GM10248 (cell line): ENCODE measurements at places on chromosomes 7 and 10.

GRCh38 chr7:29723599-29723998, 82.7 kb upstream of the WIPF3 start:
- no peak for DNase-seq

GRCh38 chr7:88546808-88547207, 212.7 kb upstream of the ZNF804B start:
- peak; percentile 19 for DNase-seq

DNA sequence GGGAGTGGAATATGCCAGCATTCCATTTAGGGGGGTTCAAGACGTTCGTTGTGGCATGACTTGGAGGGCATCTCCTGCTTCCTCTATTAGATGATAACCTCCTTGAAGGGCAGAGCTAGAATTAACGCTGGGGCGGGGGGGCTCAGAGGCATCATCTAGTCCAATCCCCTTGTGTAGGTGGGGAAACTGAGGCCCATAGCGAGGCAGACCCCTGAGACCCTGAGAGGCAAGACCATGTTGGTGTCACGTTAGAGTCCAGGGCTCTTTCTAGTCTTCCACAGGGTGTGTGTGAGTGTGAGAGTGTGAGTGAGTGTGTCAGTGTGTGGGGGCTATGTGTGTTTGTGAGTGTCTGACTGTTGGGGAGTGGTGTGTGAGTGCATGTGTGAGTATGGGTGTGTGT, 29.3 kb upstream of the NUB1 start:
- peak; percentile 1 for DNase-seq

DNA sequence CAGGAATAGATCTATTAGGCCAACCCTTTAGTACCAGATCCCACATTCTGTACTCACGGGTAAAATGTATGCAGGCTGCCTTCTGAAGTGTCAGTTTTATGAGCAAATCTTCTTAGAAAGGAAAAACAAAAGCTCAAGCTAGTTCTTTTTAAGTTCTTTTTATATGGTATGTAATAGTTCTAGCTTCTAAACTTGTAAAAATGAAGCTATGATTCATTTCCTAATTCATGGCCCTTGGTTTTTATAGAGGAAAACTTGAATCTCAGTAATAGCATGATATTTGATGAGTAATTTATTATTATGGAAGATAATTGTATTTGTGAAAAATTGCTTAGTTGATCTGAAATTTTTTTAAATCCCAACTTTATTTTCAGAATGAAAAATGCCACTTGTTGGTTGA, 54.3 kb downstream of the SLK start:
- no peak for DNase-seq

GRCh38 chr7:16114633-16115032, 306.7 kb downstream of the CRPPA start:
- DNase-seq = no peak

DNA sequence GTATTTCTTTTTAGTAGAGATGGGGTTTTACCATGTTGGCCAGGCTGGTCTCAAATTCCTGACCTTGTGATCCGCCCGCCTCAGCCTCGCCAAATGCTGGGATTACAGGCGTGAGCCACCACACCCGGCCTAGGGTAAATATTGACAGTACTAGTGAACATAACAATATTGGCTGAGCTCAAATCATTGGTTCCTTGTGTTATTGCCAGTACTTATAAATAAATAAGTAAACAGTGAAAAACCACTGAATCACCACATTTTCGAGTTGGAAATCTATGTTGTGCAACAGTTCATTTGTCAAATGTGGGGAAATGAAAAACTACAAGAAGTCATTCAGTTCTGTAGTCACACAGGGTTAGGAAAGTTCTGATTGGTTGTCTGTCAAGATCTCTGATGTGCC, 15.8 kb downstream of the RPP30 start:
- no peak for DNase-seq

DNA sequence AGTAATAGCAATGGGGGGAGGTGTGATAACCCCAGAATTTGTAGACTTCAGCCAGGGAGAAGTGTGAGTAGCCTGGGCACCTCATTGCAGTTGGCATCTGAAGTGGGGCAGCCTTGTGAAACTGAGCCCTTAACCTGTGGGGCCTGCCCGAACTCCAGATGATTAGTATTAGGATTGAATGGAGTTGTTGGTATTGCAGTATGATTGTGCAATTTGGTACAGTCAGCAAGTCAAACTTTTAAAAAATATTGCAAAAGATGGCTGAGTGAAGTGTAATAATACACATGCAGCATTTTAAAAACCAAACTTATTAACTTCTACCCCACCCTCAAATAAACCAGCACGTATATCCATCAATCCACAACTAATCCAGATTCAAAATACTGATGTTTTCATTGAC, 9.3 kb downstream of the RBM33 start:
- DNase-seq = no peak

- no peak for DNase-seq
These were observed 443.2 kb upstream of the SEMA3A start for GRCh38 chr7:84637568-84638338.

DNA sequence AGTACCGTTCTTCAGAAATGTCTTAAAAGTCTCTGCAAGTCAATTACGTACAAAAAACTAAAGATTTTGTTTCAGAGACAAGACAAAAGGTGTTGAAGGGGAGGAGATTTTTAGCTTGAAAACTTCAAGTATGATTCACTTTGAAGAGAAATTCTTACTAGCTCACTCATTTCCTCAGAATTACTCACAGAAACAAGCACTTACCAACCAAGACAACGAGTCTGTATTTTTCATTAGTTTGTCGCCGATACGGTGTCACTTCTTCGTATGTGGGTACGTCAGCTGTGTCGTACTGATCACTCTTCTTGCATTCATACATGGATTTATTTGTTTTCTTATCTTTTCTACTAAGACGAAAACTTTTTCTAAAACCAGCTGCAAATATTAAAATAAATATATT, 90.6 kb upstream of the ODAD2 start:
- DNase-seq = no peak

GRCh38 chr7:112080441-112080840, 125.8 kb downstream of the DOCK4 start:
- peak; percentile 15 for DNase-seq

- DNase-seq = no peak
These were observed 5.8 kb downstream of the H2BK1 start for GRCh38 chr7:151204383-151205032.

DNA sequence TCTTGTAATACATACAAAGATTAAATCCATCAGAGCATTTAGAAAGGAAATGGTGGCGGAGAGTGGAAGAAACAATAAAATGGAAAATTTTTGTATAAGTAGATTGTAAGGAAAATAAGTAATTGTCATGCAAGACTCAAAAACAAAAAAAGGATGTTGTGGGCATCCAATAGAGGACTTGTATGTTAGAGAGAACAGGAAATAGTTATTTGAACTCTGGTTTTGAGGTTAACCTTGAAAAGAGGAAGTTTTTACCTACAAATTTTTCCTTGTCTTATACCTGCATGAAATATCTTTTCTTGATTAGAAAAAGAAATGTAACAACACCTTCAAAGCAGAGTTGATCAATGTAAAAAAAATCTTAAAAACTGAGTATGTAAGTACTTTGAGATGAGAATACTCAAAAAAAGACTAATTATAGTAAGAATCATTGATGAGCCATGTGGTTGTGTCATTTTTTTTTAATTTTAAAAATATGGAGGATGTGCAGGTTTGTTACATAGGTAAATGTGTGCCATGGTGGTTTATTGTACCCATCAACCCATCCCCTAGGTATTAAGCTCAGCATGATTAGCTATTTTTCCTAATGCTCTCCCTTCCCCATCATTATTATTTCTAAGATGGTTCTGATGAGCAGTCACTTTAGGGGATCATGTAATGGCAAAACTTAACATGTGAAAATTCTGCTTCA, 11.9 kb downstream of the TMEM106B start:
- DNase-seq = peak; percentile 5
